Stimulated activated CD4-positive, alpha-beta T cell treated with anti-CD3 and anti-CD28 coated beads, Interleukin-2, amount 100 ng/mL, for 24 hours (primary cell): ENCODE measurements at places on chromosomes 5 and 9.

DNA sequence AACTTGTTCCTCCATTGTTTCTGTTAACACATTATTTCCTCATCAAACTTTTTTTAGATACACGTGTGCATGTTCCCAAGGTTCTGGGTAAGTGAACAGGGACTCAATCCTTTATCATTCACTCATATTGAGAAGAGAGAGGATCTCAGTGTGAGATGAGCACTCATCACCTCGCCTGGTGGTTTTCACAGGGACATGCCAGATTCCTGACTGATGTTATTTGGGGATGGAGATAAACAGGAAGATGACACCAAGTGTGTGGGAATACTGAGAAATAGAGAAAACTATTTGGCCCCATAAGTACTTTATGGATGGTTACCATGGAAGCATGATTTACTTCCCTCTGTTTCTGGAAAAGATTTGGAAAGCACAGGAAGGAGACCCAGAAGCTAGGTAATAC lies 533.3 kb upstream of the DMAC1 start:
- no peak for DNase-seq

DNA sequence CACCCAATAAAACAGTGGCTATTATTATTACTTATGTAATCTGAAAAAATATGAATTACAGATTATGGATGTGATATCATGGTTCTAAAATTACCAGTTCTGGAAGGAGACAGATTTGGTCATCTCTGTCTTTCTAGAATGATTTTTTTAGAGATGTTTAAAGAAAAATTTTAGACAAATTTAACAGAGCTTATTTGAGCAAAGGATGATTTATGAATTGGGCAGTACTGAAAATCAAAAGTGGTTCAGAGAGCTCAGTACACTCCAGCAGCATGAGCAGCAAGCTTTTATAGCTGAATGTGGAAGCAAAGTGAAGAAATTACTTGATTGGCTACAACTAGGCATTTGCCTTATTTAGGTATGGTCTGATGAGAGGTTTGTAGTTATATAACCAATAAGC lies 11.0 kb downstream of the CAST start:
- DNase-seq = no peak

DNA sequence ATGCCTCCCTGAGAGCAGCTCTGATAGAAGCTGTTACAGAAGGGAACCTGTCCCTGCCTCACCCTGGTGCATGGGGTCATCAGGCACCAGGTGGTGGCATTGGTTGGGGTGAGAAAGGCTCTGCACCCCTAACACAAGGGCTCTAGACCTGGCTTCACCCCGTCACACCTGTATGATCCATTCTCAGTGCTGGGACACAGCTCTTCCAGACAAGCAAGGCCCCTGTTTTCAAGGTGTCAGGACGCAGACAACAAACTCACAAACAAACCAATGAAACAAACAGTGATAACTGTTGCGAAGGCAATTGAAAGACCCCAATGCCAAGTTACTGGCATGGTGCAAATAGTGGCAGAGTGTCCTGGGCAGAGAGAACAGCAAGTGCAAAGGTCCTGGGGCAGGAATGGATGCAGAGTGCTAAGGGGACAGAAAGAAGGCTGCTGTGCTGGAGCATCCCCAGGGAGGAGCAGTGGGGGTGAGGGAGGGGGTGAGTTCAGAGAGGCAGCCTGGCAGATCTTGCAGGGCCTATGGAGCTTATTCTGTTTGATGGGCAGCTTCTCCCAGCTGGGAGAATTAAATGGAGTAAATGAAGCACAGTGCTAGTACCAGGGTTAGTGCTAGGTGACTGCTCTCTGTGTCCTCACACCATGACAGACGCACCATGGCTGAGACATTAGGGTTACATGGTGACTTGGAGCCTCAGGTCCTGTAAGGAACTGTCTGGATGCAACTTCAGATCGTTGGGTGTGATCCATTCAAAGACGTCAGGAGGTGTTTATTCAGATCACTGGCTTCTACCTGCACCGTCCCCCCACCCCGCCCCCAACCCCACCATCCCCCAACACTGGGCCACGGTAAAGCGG lies 67.9 kb upstream of the UNC5A start:
- DNase-seq = no peak

DNA sequence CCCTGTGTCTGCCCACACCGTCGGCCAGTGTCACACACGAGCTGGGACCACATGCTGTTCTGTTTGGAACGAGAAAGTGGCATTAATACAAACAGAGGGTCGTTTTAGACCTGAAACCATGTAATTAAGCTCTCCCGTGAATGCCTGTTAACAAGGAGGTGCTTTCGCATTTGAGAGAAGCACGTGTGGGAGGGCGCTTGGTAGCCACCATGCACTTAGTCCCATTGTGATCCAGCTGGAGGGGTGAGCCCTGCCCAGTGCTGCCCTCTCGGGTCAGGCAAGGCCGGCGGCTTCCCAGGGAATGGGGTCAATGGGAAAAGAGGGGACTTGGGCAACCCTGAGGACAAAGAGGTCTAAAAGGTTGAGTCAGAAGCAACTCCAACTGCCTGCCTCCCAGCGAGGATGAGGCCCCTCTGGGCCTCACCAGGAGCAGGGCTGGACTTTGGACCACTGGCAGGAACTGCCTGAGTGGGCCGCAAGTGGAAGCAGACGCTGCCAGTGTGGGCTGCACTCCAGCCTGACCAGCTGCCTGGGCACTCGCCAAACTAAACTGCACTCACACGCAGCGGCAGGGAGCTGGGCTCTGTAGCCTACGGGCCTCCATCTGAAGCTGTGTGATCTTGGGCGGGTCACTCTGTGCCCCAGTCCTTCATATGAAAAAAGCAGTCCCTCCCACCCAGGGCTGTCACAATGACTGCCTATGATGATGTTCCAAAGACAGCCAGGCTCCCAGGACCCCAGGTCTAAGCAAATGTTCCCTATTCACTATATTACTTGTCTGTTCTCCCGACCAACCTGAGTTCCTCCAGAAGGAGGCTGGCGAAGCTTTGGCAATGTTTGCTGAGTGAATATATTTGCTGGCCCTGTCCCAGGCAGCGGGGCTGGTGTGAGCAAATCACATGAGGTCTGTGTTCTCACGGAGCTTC lies 195.7 kb downstream of the CDK5RAP2 start:
- DNase-seq = no peak

DNA sequence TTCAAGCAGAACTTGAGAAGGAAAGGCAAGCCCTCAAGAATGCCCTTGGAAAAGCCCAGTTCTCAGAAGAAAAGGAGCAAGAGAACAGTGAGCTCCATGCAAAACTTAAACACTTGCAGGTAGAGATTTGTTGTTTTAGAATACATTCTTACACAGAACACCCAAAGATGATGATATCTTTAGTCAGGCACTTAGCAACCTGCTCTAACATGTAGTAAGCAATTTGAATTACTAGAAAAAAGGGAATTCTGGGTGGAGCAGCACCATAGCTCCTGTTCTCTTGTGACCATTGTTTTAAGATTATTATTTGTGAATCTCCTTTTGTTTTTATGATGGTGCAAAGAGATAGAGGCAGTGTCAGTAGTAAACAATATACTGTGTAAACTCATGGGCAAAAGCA lies 63.1 kb downstream of the RAB14 start:
- DNase-seq = no peak

DNA sequence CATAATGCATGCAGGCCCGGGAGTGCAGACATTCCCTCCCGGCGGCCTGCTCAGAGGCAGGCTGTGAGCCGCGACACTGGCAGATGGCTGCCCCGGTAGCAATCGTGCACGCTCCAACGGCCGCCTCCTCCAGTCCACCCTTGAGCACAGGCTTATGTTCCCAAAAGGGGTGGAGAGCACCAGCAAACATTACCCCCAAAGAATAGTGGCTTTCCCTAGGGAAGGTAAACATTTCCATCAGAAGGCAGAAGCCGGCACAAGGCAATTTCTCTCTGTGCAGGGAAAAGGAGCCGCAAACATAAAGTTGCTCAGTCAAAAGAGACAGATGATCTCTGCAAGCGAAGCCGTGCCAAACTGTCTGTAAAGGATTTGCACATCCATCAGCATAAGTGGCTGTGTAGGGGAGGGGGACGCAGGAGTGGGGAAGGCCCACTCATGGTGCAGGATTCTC lies 92.5 kb downstream of the SIL1 start:
- no peak for DNase-seq

DNA sequence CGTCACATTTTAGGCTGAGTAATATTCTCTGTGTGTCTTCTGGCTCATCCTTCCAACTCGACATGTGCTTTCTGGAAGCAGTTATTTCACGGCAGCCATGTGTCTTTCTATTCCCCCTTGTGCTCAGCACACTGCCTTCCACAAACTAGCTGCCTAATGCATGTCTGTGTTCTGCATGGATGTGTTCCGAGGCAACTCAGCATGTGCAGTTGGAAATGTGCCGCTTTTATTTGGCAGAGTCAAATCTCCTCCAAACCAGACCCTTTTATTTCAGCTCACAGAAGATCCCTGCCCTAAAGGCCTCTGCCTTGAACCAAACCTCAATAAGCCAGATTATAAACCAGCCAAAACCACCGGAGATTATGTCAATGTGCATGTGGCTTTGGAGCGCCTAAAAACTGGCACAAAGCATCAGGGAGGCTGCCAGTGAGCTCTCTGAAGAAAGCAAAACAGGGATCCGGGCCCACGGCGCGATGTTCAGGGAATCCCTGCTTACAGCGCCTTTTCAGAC lies 360.2 kb downstream of the DEPDC1B start:
- no peak for DNase-seq

DNA sequence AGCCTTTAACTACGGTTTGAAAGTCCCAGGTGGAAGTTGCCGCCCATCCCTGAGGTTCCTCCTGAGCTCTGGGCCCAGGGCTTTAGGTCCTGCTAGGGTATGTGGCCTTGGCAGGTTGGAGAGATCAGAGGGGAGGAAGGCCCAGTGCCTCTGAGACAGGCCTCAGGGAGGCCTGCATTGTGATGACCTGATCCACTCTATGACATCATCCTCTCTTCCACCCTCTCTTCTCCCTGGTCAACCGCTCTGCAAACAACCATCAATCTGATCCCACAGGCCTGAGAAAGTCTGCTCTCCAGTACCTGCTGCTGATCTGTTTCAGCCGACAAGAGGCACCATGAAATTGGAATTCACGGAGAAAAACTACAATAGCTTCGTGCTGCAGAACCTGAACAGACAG lies at the start of gene CCIN:
Gene CCIN, plus strand, starts transcription at position 223 of the 400 bp plus-strand sequence. Its CDS starts 115 bp downstream, at position 338.
- no peak for DNase-seq

- no peak for DNase-seq
These were observed 86.9 kb upstream of the SSBP2 start for GRCh38 chr5:81837667-81838306.

DNA sequence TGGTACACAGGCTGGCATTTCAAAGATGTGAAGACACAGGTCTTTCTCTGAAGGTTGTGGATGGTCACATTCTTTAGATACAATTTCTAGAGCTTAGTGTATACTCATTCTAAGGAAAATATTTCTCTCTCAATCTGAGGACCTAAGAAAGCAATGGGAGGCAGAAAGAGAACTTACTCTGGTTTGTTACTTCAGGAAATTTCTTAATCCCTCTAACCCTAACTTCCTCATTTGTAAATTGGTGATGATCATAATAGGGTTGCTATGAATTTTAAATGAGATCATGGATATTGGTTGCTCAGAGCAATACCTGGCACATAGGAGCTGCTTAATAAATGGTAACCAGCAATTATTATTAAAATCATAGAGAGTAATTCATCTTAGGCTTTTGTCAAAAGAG lies 22.1 kb downstream of the FAM170A start:
- DNase-seq = no peak

GRCh38 chr5:174723315-174723978 lies 935 bp upstream of the MSX2 start:
- DNase-seq = no peak

DNA sequence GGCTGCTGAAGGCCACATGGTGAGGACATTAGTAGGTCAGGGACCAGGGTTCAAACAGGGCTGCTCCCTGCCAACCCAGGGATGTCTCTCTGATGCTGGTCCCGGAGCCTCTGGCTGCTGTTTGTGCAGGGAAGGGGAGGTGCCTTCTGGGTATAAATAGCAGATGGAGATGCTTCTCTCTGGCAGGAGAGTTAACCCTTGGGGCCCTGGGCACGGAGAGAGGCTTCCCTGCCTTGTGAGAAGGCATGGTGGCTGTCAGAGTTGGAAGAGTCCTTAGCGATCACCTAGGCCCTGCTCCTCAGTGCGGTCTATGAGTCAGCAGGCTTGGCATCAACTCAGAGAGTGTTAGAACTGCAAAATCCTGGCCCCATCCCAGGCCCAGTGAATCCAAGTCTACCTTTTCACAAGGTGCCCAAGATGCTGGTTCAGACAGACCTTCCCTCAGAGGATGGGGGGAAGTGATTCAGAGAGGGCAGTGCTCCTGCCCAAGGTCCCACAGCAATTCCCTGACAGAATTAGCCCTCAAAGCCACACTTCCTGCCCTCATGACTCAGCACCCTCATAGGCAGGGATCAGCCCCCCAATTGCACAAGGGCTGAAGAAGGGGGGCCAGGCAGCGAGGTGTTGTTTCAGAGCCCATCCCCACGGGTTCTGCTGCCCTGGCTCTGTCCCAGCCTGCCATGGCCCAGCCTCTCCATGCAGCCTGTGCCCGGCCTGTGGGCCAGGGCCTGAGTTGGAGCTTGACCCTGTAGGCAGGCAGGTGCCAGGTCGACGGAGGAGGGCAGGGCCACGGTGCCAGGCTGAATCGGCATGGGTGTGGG lies 25.6 kb downstream of the CAMK2A start:
- DNase-seq = no peak

- no peak for DNase-seq
These were observed 8.2 kb upstream of the GRAMD2B start for GRCh38 chr5:126414874-126415502.

- DNase-seq = no peak
These were observed 20.2 kb downstream of the COL5A1 start for GRCh38 chr9:134661791-134662142.

DNA sequence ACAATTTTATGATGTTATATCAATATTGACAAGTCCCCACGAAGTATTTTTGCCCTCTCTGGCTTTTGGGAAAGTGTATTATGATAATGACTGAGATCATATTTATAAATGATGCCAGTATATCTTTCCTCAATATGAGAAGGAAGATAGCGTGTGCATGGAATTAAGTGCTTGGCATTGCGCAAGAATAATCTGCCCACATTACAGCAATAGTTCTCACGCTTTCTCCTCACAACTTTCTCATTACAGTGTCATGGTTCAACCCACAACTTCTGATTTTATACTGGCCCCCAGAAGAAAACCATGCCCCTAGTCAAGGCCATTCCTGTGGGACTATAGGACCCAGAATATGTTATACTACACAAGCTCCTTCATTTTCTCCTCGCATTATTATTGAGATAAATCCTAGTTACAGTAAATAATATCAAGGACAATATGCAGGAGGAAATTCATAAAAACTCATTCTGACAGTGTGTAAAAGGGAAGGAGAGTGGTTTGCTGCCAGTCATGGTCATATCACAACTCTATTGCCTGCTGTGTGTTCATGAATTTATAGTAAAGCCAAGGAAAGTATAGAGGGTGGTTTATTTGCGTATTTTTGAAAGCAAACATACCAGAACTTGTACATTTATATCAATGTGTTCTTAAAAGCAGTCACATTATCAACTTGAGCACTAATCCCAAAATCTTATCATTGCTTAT lies 114.1 kb downstream of the PIK3R1 start:
- DNase-seq = no peak

GRCh38 chr5:171295299-171295698 lies 13.7 kb upstream of the TLX3 start:
- DNase-seq = no peak

DNA sequence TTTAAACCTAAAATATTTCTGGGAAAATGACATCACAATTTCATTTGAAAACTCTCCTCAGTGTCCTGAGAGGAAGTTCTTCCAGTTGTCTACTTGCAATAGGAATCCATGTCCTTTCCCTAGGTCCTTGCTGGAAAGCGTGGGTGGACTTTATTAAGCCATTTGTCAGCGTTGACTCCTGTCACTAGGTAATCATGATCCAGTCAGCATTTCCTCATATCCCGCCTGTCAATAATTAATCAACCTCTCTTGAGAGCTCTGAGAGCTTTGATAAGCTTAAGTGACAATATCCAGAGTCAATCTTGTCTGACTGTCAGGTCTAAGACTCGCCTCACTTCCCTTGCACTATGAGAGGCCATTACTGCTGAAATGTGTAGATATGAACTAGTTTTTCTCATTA lies 107.2 kb upstream of the SLIT3 start:
- DNase-seq = no peak
